ENCODE measurements at places on chromosomes 7 and 10. TPM values are rescaled to one million over a fixed set of nuclear protein-coding genes. Genes with fewer than 3 reads are reported as not detected.

DNA sequence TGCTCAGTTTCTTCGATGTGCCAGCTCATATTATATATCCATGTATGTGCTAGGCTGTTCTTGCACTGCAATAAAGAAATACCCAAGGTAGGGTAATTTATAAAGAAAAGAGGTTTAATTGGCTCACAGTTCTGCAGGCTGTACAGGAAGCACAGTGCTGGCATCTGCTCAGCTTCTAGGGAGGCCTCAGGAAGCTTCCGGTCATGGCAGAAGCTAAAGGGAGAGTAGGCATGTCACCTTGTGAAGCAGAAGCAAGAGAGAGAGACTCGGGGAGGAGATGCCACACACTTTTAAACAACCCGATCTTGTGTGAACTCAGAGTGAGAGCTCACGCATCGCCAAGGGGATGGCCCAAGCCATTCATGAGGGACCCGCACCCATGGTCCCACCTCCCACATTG lies 13.8 kb upstream of the ECHDC3 start:
- no peak overlapping the region for H3K4me3 ChIP-seq
- no peak for DNase-seq
- no peaks in the 10 kb centered on the region for H3K36me3 ChIP-seq
- H3K27me3 ChIP-seq, result no peaks in the 10 kb centered on the region
- H3K4me1 ChIP-seq, result peaks cover 8% of the 10 kb centered on the region

DNA sequence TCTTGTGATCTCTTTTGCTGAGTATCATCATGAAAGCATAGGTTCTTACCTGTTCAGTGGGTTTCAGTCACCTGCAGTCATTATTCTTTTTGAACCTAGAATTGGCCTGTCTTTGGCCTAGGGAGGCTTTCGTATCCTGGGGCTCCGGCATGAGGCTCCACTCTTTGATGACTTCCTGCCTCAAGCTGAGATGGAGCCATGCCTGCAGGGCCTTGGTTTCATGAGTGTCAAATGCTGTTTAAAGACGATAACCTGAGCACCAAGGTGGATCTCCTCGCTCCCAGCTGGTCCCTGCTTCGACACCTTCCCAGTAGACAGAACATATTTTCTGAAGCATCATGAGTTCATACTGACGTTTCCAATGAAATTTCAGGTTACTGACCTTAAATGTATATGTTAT lies 597.8 kb upstream of the FOXK1 start:
- no peaks in the 10 kb centered on the region for H3K36me3 ChIP-seq

GRCh38 chr10:1137499-1138163 lies 81.4 kb downstream of the WDR37 start:
- no peak for DNase-seq
- peaks cover 4% of the 10 kb centered on the region for H3K36me3 ChIP-seq
- peaks cover 56% of the 10 kb centered on the region for H3K27me3 ChIP-seq
- H3K27ac ChIP-seq, result no peak overlapping the region
- H3K4me1 ChIP-seq, result no peaks in the 10 kb centered on the region

DNA sequence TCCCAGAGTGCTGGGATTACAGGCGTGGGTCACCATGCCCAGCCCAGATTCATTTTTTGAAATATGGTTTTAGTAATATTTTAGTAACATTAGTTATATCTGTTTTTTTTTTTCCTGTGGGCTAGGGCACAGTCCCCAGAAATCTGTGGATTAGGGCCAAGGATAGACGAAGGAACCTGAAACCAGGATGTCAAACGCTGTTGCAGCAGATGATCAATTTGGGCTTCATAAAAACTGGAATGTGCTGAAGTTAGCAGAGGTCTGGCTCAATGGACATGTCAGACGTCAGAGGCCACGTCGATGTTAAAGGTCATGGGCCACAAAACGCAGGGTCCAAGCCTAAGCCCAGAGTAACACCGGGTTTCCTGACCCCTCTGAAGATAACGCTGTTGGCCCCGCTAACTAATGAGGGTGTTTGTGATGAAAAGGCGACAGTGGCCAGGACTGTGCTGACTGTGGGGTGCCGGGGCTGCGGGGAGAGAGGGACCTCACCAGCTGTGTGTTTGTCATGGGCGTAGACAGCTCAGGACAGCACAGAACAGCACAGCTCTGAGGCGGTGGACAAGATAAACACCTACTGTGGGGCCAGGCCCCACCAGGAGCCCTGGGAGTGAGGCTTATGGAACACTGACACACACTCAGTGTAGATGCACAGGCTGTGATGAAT lies 23.8 kb upstream of the GTPBP4 start:
- H3K4me1 ChIP-seq, result peaks cover 6% of the 10 kb centered on the region
- no peak for DNase-seq
- no peak overlapping the region for H3K27ac ChIP-seq
- no peaks in the 10 kb centered on the region for H3K27me3 ChIP-seq
- H3K36me3 ChIP-seq, result no peaks in the 10 kb centered on the region

Gene TSC22D4
- 24.4 TPM for total RNA-seq

- no peaks in the 10 kb centered on the region for H3K27me3 ChIP-seq
- no peak overlapping the region for H3K27ac ChIP-seq
- H3K4me3 ChIP-seq, result no peak overlapping the region
- DNase-seq, result no peak
- H3K4me1 ChIP-seq, result peaks cover 12% of the 10 kb centered on the region
These were observed 97.2 kb downstream of the SLC25A13 start for GRCh38 chr7:96224685-96225084.

Gene LRRN3
- total RNA-seq, result not detected

GRCh38 chr10:46294641-46295220 lies 7.9 kb downstream of the ANTXRL start:
- DNase-seq, result no peak
- H3K36me3 ChIP-seq, result no peaks in the 10 kb centered on the region
- H3K27me3 ChIP-seq, result peaks cover 32% of the 10 kb centered on the region
- H3K4me1 ChIP-seq, result peaks cover 19% of the 10 kb centered on the region
- H3K4me3 ChIP-seq, result no peak overlapping the region
- H3K27ac ChIP-seq, result no peak overlapping the region

Gene MAP3K8
- total RNA-seq, result 20.6 TPM

- peak; percentile 47 for DNase-seq
- no peaks in the 10 kb centered on the region for H3K27me3 ChIP-seq
- H3K4me1 ChIP-seq, result peaks cover 8% of the 10 kb centered on the region
- peak overlapping the region; percentile 53 for H3K27ac ChIP-seq
- no peaks in the 10 kb centered on the region for H3K36me3 ChIP-seq
- no peak overlapping the region for H3K4me3 ChIP-seq
These were observed 20.6 kb downstream of the RBM20 start for GRCh38 chr10:110664483-110665420.

Gene SH3PXD2A
- 7.5 TPM for total RNA-seq

Gene NEUROD6
- not detected for total RNA-seq

DNA sequence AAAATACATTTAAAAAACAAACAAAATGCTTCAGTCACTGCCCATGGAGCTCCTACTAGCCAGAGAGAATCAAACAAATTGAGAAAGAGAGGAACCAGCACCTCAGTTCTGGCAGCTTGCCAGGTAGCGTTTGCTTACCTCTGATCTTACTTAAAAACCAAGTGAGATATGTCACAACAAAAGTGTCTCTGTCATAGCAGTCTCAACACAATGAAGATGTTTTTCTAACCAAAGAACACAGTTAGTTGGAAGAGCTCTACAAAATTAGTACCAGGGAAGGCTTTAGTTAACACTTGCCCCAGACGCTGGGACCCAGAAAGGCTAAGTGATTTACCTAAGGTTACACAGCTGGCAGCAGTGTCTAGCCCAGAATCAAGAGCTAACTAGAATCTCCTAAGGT lies 3.4 kb downstream of the DOCK4 start:
- peaks cover 32% of the 10 kb centered on the region for H3K36me3 ChIP-seq
- no peak overlapping the region for H3K27ac ChIP-seq
- H3K4me3 ChIP-seq, result no peak overlapping the region
- peaks cover 26% of the 10 kb centered on the region for H3K27me3 ChIP-seq
